ENCODE measurements at places on chromosomes 6 and 20. TPM values are rescaled to one million over a fixed set of nuclear protein-coding genes. Genes with fewer than 3 reads are reported as not detected.

DNA sequence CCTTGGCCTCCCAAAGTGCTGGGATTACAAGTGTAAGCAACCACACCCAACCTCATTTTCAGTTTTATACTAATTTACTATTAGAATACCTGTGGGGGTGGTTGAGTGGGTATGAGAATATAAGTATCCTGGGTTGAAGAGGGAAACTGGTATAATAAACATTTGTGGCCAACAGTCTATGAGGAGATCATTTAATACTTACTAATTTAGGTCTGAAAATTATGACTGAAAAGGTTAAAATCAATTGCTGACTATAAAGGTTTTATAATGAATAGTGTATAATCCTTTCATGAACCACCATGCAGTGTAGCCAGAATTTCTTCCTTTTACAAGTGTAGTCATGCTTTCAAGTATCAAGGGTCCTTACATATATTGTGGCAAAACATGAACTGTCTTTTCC lies 11.1 kb downstream of the ASF1A start:
- no peak for DNase-seq

The TGM3 gene
- not detected for total RNA-seq

The SSTR4 gene
- total RNA-seq = not detected

The HLA-DMB gene
- 2.2 TPM for total RNA-seq

The ZNF165 gene
- total RNA-seq = 1.2 TPM

The JARID2 gene
- total RNA-seq = 10.5 TPM

Data from osteoblast (primary cell).